NCI-H460 (cell line): ENCODE measurements at places on chromosomes 5 and 9. TPM values are rescaled to one million over a fixed set of nuclear protein-coding genes. Genes with fewer than 3 reads are reported as not detected.
A peak's percentile ranks its signal among the peaks of the same experiment; 100 is the strongest.

DNA sequence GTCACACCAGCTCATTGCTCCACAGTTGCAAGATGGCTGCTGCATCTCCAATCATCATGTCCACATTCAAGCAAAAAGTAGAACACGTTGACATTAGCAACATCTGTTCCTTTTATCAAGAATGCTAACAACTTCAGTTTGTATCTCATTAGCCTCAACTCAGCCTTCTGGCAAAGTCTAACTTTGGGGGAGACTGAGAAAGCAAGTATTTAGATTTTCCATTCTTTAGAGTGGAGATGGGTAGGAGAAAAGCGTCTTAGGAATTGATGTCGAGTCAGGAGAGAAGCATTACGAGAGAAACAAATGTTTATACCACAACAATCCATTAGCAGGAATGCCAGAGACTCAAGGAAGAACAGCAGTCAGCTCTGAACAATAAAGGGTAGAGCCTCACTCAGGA is 446.3 kb downstream of the ENC1 start:
- DNase-seq: no peak

DNA sequence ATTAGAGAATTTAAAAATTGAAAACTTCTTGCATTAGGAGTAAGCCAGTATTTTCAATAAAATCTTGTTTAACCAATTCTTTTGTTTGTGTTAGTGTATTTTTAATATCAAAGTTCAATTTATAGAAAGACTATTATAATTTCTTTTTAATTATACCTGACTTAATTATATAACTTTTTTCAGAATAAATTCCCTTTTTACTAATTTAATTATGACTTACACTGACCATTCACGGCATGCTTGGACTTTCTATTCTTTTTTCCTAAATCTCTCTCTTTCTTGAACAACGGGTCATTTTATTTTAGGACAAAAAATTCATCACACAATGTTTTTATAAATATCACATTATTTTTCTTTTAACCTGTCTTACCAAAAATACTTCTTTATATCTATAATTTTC is 555.3 kb upstream of the PTGER4 start:
- peak; percentile 1 for DNase-seq

Gene CSF1R
- not detected in 2 replicates for total RNA-seq

DNA sequence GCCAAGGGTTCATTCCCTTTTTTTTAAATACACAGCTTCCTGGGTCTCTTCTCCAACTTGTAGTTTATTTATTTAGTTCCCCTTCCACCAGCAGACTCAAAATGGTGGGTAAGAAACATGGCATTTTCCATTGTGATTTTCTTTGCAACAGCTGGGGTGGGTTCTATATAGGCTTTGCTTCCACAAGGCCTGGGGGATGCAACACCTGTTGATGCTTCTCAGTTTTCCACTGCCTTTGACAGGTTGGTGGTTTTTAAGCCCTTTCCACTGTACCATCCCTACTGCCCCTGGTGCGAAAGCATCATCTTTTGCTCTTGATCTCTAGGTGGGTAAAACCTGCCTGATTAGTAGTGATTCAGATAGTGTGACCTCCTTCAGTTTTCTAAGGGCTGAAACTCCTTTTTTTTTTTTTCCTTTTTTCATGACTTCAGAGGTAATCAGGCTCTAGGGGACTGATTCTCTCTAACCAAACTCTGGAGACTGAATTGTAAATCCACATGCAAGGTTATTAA is 8.5 kb downstream of the KDM3B start:
- DNase-seq: no peak

DNA sequence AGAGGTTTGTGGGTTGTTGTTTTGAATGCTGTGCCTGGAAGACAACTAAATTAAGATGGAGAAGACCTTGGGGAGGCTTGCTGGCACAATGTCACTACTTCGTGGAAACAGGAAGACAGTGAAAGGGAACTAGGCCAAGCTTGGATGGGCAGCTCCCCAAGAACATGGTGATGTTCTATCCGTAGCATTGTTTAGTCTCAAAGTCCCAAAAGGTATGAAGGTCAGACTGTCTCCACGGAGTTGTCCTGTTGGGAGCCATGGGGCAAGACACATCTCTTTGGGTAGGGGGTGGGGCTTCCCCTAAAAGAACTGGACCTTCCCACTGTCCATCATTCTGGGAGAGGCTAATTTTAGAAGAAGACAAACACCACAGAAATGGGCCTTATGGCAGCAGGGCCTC is 140.5 kb downstream of the ENTREP1 start:
- DNase-seq: no peak

DNA sequence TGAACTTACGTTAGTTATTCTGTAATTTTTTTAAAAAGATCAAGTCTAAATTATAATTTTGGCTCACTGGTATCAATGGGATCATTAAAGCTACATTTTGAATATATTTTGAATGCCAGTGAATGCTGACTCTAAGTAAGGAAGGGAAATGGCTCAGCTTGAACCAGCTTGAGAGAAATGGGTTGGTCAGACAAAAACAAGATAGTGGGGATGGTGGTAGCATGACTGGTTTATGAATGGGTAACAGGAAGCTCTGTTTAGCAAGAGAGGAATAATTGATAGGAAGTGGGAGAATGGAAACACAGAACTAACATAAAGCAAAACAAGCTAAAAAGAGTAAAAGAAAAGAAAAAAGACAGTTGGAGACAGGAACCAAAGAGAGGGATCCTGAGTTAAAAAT is 220.2 kb downstream of the ADAMTS6 start:
- no peak for DNase-seq

GRCh38 chr5:66814146-66814991 is 218.2 kb downstream of the MAST4 start:
- peak; percentile 37 for DNase-seq
